NK-92 treated with Interleukin-12 subunit alpha and Interleukin-12 subunit beta, amount 100 ng/mL, for 24 hours (cell line): ENCODE measurements at places on chromosomes 11 and 22.
A peak's percentile ranks its signal among the peaks of the same experiment; 100 is the strongest.

- no peak for DNase-seq
Observed at GRCh38 chr11:25890626-25891260, 441.2 kb upstream of the ANO3 start.

- DNase-seq, result no peak
Observed at GRCh38 chr11:44726283-44727113, at the start of gene TSPAN18. Gene TSPAN18, plus strand, starts transcription at chr11:44726962. Its CDS starts 179,455 bp downstream, at chr11:44906417.

DNA sequence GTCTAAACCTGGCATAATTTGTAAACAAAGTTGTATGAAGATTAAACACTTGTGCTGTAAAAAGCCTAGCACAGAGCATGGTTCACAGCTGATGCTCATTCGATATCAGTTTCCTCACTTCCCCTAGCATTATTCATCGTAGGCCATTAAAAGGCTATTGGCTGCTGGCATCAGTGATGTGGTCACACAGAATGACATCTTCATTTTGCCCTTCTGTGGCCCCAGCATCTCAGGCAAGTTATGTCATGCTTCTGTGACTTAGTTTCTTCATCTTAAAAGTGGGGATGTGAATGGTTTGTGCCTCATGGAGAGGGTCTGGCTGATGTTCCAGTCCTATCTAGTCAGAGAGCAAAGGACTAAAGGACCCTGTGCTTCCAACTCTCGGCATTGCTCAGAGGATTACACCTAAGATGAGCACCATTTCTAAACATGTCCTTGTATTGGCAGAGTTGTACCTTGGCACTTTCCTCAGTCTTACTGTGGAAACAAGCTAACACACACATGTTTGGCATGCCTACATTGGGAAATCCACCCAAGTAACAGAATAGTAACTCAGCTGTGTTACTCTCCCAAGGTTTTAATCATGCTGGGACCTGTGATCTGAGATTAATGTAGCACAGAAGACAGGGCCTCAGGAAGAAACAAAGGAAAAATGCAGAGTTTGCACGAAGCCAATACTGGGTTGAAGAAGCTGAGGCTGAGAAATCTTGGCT lies 83.5 kb upstream of the OR9Q1 start:
- DNase-seq, result no peak

GRCh38 chr22:48783821-48784266 lies 1043.8 kb downstream of the BRD1 start:
- DNase-seq, result no peak

- no peak for DNase-seq
Observed at GRCh38 chr22:18110194-18110953, at the start of gene TUBA8. Gene TUBA8, plus strand, starts transcription at chr22:18110809. Its CDS starts 57 bp downstream, at chr22:18110866.

DNA sequence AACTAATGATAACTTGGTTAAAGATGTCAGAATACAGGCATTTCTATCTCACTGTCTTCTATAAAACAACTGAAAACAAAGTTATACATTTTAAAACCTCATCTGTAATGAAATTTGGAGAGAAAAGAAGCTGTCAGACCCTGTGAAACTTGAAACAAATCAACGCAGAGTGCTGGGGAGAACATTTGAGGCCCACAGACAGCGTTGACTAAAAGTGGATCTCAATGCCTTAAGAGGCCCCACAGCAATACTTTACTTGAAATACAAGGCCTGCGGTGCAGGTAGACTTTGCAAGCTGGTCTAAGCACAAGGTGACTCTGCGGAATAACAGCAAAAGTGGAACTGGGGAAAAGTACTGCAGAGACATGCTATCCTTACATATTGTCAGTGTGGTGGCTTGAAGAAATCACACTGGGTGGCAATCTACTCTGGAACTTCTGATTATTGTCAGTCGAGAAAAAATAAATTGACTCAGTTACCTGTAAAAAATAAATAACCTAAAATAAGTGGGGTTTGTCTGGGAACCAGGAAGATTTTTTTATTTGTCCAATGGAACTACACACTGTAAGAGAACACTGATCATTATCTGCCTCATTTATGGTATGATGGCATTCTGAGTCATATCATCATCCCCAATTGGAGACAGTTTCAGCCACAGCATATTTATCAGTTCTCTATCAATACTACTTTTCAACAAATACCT lies 138.9 kb downstream of the LUZP2 start:
- no peak for DNase-seq

- DNase-seq, result no peak
Observed at GRCh38 chr11:95780544-95780943, 9.0 kb downstream of the FAM76B start.

DNA sequence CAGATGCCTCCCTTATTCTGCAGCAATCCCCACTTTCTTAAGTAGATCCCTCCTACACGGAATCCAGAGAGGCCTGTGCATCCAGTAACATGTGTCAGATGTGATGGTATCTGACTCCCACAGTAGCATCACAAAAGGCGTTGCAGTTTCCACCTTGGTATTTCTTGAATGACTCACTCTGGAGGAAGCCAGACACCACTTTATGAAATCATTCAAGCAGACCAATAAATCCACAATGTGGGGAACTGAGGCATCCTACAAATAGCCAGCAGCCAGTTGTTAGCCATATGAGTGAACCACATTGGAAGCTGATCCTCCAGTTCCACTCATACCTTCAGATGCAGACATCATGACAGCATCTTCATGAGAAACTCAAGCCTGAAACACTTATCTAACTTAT lies 798.1 kb downstream of the OPCML start:
- DNase-seq, result no peak

DNA sequence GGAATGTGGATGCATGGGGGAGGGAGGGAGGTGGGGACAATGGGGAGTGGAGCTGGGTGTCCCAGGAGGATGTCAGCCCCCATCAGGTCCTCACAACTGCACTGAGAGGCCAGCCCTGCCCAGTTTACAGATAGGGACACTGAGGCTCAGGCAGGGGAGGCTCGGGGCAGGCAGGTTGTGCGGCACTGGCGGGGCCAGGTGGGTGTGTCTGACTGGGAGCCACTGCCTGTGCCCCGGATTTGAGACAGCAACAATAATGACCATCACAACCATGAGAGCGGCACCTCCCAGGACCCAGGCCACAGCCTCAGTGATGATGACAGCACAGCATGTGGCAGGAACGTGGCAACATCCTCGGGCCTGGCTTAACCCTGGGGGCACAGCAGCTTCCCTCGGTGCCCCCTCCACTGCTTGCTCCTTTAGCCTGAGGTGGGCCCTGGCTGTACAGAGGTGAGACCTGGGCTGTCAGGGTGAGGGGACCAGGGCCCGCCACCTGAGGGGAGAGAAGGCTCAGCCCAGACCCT lies 32.0 kb downstream of the SHISAL1 start:
- no peak for DNase-seq

DNA sequence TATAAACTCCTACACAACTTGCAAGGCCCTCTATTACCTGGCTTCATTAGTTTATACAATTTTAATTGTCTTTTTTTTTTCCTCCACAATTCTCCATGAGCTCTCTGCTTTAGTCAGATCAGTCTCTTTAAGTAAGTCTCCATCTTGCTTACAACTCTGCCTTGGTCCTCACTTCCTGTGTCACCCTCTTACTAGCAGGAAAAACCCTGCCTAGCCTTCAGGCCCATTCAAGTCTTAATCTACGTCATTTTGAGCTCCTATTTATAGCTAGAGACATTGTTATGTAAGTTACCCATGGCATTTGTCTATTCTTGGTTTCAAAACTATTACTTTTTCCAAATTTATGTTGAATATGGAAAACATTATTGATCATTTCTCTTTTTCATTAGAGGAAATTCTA lies 177.4 kb downstream of the SBF2 start:
- DNase-seq, result no peak

DNA sequence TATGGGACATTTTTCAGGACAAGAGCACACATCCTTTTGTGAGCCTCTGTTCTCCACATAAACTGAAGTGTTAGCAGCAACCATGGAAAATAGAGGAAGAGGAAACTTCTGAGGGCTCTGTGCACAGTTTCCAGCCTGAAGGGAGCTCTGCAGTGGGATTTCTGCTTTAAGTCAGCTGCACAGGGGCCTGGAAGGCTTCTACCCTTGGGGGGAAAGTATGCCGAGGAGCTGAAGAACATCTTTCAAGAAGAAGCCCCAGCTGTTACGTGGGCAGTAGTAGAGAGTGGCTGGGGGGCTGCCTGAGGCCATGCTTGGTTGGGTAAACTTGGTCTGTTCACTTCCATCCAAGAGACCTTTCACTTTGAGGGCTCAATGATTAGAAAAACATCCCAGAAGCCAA lies 82.7 kb upstream of the EED start:
- no peak for DNase-seq

GRCh38 chr11:12743834-12744449 lies 69.7 kb downstream of the TEAD1 start:
- no peak for DNase-seq

- peak; percentile 61 for DNase-seq
Observed at GRCh38 chr11:64186492-64187165, 658 bp downstream of the STIP1 start.

GRCh38 chr11:121741761-121742361 lies 289.1 kb upstream of the SORL1-AS1 start:
- no peak for DNase-seq

GRCh38 chr11:36586543-36586942 lies 7.8 kb upstream of the IFTAP start:
- DNase-seq, result no peak

DNA sequence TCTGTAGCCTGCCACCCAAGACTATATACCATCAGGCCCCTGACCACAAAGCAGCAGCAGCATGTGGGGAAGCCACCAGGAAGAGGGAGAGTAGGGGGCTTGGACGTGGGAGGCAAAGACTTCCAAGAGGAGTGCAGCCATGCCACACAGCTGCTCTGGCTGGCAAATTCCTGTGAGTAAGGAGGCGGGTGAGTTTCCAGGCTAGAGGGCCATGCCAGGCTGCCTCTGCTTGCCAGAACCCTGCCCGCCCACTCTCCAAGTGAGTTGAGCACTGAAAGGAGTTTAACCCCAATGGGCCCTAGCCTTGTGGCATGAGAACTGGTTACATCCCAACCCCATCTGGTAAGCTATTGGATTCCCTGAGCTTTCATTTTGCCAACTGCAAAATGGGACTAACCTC lies 4.7 kb upstream of the DGAT2 start:
- DNase-seq, result no peak

- DNase-seq, result no peak
Observed at GRCh38 chr11:10937385-10937771, 79.5 kb upstream of the ZBED5 start.

- DNase-seq, result peak; percentile 49
Observed at GRCh38 chr11:112837162-112837826, 123.9 kb upstream of the NCAM1 start.

GRCh38 chr11:92662601-92663360 lies 306.7 kb upstream of the MTNR1B start:
- DNase-seq, result no peak

DNA sequence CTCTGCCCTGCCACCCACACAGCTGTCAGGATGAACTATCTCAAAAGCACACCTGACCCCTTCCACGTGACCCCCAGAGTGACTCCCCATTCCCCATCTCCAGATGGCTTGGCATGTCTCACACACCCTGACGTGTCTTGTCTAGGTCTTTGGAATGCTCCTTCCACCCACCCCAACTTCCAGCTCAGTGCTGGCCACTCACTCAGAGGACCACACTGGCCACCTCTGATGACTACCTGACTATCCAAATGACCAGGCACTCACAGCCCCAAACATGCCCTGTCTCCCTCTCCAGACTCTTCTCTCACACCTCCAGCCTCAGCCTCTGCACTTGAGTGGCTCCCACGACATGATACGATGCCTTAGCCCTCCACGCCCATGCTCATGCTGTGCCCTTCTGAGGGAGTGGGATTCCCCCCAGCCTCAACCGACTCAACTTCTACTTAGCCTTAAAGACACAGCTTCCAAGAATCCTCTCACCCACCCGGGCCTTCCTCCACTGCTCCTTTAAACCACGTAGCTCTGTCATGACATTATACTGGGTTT lies 259.4 kb downstream of the BUD13 start:
- DNase-seq, result no peak

GRCh38 chr11:36741515-36741914 lies 143.5 kb upstream of the RAG2 start:
- no peak for DNase-seq

GRCh38 chr11:6876914-6877313 lies 489 bp downstream of the OR10A4 start:
- DNase-seq, result no peak

GRCh38 chr11:35664977-35665441 lies 2.4 kb downstream of the TRIM44 start:
- no peak for DNase-seq

GRCh38 chr22:50302041-50302541 lies 5.4 kb downstream of the PLXNB2 start:
- no peak for DNase-seq

DNA sequence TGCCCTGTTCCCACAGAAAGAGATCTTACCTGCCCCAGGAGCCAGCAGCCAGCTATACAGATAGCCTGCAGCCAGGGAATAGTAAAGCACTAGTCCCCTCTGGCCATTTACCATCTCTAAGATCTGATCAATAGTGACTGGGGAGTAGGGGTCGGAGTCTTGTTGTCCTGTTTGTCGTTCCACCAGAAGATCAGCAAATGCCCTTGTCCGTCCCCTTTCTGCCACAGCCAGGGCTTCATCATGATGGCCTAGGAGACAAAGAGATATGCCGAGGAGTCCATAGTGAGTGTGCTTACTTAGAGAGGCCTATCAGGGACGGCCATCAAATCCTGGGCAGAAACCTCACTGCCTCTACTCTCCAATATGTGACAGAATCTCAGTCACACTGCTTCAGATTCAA lies 177.1 kb upstream of the PITPNB start:
- DNase-seq, result no peak

DNA sequence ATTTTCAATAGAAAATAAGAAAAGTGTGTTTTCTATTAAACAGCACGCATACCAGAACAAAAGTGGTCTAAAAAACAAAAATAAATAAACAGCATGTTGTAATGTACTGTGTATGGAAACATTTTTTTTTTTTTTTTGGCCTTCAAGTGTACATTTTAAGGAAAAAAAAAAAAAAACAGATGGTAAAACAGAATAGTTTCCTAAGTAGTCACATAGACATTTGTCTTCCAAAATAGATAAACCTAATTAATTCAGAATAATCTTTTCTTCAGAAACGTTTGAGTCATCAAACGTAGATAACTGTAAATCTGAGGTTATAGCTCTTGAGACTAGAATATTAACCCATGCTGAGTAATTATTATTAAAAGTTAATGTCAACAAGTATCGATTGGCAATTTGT lies 396 bp upstream of the CFAP300 start:
- DNase-seq, result no peak

- DNase-seq, result no peak
Observed at GRCh38 chr22:26273011-26273675, 103.9 kb downstream of the SEZ6L start.

DNA sequence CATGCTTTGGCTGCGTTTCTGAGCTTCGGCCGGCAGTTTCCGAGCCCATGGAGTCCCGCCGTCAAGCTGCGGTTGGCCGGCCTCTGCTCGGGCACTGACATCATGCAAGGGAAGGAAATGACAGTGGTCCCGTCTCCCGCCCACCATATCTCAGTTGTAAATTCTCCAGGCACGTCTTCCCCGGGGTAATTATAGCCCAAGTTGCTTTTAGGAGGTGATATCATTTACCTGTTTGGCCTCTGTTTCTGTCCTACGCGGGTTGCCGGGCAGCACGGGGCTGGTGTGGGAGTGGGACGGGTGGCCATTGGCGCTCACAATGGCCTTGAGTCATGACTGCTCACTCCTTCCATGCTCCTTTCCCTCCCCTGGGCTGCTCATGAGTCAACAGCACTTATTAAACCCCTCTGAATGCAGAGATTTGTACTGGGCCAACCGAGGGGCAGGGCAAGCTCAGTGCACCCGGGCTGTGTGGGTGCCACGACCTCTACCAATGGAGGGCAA lies 4.2 kb upstream of the ANO1 start:
- DNase-seq, result no peak
